ENCODE measurements at places on chromosomes 3 and 15.

GRCh38 chr15:56244811-56245576 lies 1.3 kb upstream of the RFX7 start:
- DNase-seq, result peak; percentile 9

DNA sequence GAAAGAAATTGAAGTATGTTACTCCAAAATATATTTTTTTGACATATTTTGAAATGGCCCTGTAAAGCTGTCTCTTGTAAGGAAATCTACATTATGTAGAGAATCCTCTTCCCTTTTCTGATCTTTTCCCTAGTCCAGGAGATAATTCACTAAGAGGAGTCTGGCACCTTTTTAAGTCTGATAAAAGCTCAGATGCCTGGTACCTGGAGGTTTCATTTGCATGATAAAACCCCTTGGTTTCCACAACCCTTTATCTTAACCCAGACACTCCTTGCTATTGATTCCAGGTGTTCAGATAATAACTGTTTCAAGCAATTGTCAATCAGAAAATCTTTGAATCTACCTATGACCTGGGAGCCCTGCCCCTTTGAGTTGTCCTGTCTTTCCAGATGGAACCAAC lies 26.5 kb downstream of the FGF12 start:
- no peak for DNase-seq

DNA sequence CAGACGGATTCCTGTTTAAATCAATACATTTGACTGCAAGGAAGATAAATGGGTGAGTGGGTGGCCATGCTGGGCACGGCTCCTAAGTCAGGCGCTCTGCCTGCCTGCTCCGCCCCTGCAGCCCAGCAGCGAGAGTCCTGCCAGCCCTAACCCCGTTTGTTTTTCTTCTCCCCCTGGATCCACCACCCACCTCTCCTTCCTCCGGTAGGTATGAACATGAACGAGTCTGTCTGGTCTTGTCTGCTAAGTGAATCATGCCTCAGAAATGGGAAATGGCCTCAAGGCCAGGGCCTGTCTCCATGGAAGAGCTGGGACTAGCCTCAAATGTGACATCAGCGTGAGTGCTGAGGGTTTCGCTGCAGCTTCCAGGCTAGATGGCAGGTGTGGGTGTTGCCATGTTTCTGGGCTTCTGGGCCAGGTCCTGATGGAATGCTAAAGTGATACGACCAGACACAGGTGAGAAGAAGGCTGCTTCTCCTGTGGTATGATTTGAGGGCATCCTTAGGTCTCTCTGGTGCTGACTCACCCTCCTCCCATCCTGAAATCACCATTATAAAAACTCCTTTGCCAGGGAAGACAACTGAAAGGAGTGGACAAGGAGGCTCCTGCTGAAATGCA lies 5.6 kb upstream of the FEM1B start:
- no peak for DNase-seq

DNA sequence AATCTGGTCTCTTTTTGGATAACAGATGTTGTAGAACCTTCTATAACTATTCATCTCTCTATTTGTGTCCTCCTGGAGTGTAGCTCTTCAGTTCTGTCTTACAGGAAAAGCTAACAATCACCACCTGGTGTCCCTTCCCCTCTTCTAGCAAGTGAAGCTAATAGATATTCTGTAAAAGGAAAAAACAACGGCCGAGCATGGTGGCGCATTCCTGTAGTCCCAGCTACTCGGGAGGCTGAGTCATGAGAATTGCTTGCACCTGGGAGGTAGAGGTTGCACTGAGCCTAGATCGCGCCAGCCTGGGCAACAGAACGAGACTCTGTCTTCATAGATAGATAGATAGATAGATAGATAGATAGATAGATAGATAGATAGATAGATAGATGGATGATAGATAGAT lies 779.4 kb downstream of the TUSC7 start:
- DNase-seq, result peak; percentile 5

DNA sequence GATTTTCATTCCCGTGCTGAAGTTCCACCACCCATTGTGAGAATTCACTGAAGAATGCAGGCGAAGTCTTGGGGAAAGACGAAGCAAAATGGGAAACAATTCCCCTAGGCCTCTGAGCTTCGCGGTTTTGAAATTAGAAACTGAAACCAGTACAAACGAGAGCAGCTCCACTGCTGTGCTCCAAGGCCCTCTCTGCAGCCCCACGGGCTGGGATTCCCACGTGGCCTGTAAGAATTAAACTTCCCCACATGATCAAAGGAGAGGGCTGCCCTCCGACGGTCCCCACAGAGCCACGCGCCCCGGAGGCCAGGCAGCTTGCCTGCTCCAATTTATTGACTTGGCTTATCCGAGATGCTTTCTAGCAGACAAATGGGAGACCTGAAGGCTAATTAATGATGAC lies 144.0 kb downstream of the GREM1 start:
- no peak for DNase-seq

DNA sequence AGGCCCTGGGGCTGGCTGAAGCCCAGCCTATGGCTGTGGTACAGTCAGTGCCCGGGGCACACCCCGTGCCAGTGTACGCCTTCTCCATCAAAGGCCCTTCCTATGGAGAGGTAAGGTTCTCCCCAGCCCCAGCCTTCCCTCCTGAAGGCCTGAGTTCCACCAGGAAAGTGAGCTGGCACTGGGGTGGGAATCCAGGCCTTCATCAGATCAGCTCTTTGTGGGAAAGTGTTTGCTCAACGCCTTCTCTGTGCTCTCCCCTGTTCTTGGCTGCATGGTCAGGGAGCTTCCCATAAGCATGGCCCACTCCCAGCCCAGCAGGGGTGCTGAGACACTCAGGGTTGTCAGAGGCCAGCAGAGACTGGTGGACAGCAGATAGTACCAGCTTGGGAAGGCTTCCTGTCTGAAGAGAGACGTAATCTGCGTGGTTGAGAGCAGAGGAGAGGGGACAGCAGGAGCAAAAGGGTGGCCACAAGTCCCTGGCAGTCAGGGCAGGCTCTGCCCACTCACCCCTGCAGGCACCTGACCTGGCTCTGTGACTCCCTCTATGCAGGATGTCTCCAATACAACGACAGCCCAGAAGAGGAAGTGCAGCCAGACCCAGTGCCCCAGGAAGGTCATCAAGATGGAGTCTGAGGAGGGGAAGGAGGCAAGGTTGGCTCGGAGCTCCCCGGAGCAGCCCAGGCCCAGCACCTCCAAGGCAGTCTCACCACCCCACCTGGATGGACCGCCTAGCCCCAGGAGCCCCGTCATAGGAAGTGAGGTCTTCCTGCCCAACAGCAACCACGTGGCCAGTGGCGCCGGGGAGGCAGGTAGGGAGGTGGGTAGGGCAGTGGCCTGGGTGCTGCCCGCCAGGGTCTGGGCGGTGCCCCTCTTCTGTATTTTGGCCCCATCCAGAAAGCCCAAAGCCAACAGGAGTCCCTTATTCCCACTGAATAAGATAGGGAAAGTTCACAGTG lies 38.4 kb downstream of the PML start:
- no peak for DNase-seq

Measured in endothelial cell (in vitro differentiated cells).